Activated CD4-positive, alpha-beta T cell treated with anti-CD3 and anti-CD28 coated beads, Interleukin-2, amount 50 U/mL, for 24 hours (primary cell): ENCODE measurements at places on chromosomes 5 and 9.

GRCh38 chr5:161064781-161065180 lies 212.8 kb upstream of the ATP10B start:
- DNase-seq = no peak

GRCh38 chr9:82106536-82106935 lies 118.0 kb downstream of the SPATA31D1 start:
- no peak for DNase-seq

DNA sequence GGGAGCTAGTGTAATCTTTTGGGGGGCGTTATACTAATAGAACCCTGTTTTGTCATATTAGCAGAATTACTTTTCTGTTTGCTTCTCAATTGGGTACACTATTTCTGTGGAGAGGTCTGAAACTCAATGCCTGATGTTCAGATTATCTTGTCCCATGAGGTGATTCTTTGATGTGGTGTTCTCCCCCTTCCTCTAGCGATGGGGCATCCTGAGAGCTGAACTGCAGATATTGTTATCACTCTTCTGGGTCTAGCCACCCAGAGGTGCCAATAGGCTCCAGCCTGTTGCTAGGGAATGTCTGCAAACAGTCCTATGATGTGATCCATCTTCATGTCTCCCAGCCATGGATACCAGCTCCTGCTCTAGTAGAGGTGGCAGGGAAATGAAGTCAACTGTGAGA lies 233.1 kb upstream of the RASA1 start:
- DNase-seq = no peak

GRCh38 chr9:92520837-92521236 lies 15.0 kb downstream of the ECM2 start:
- DNase-seq = no peak

GRCh38 chr5:154242442-154242841 lies 51.9 kb downstream of the GALNT10 start:
- DNase-seq = no peak

GRCh38 chr9:110029956-110030480 lies 177.9 kb downstream of the C9orf152 start:
- DNase-seq = no peak

- no peak for DNase-seq
These were observed 27.3 kb downstream of the GIN1 start for GRCh38 chr5:103092676-103093075.

GRCh38 chr9:87827341-87827740 lies 55.3 kb upstream of the SPATA31E1 start:
- DNase-seq = no peak

- DNase-seq = no peak
These were observed 17.2 kb downstream of the FGF10 start for GRCh38 chr5:44372028-44372427.

DNA sequence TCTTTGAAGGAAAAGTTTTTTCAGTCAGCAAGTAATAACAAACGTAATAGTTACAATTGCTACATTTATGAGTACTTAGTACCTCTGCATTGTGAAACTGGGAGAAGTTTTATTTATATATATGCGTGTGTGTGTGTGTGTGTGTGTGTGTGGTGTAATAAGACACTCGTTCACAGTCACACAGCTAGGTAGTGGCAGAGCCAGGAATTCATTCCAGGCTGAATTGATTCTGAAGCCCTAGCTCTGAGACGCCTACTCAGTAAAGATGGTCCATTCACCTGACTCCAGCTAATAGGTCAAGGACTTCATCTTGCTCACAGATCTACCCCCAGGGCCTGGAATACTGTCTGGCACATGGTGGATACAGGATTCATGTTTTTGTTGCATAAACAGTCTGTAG lies 13.6 kb upstream of the CAST start:
- DNase-seq = no peak

DNA sequence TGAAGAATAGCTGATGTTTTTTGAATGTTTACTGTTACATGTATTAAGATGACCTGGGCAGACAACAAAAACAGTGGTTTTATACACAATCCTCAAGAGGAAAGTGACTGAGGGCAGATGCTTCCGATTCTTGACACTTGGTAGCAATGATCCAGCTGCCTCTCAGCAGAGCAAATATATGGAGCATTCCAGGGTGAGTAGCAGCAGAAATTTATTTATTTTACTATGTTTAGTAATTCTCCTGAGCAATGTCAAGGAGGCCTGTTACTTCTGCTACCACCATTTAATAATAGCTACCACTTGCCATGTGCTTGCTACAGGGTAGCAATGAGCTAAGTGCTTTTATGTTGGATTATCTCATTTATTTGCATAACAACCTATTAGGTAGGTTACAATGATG lies 69.1 kb upstream of the NR3C1 start:
- DNase-seq = no peak

- no peak for DNase-seq
These were observed 12.2 kb downstream of the EGFL7 start for GRCh38 chr9:136674786-136675349.

DNA sequence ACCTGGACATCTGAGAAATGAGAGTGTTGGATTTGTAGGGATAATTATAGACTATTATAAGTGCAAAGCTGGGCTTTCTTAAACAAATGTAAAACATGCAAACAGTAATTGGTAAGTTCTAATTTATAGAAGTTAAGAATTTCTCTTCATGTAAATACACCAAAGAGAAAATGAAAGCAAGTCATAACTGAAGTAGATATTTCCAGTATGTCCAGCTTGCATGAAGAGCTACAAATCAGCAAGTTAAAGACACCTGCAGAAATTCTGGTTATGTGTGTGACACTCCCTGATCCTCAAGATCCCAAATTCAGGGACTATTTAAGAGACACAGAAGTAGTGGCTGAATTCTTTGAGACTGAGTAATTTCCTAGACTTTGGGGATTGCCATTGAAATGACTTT lies 308.9 kb downstream of the TLE4 start:
- no peak for DNase-seq
